Activated CD8-positive, alpha-beta T cell treated with anti-CD3 and anti-CD28 coated beads for 36 hours (primary cell): ENCODE measurements at places on chromosomes 12 and 14. TPM values are rescaled to one million over a fixed set of nuclear protein-coding genes. Genes with fewer than 3 reads are reported as not detected.

PGAM5 gene
- total RNA-seq = 73.2 TPM

KCNC2 gene
- not detected for total RNA-seq

R3HDM2 gene
- total RNA-seq = 44.0 TPM

VWF gene
- 0.11 TPM for total RNA-seq

ACSS3 gene
- total RNA-seq = not detected

ADSS1 gene
- 2.7 TPM for total RNA-seq

ADAMTS20 gene
- total RNA-seq = not detected

DNA sequence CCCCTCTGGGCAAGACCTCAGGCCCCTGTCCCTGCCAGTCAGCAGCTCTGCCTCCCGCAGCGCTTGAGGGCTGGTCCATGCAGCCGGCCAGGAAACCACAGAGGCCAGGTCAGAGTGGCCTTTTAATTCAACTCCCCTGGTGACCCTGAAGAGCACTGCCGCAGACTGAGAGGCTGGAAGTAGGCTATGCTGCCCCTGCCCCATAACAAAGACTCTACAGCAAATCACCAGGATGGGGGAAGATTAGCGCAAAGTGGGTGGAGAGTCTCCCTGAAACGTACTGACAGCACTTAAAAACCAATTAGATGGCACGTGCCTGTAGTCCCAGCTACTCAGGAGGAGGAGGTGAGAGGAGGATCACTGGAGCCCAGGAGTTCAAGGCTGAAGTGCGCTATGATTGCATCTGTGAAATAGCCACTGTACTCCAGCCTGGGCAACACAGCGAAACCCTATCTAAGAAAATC, 70.5 kb downstream of the ITPK1 start:
- DNase-seq = no peak

- DNase-seq = no peak
Observed at GRCh38 chr14:103549361-103550311, 12.8 kb downstream of the BAG5 start.

DNA sequence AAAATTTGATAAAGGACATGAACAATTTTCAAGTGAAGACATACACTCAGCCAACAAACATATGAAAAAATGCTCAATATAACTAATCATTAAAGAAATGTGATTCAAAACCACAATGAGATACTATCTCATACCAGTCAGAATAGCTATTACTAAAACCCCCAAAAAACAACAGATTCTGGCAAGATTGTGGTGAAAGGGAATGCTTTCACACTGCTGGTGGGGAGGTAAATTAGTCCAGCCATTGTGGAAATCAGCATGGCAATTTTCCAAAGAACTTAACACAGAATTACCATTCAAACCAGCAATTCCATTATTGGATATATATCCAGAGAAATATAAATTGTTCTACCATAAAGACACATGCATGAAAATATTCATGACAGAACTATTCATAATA, 18.7 kb upstream of the TAS2R14 start:
- DNase-seq = no peak

DNA sequence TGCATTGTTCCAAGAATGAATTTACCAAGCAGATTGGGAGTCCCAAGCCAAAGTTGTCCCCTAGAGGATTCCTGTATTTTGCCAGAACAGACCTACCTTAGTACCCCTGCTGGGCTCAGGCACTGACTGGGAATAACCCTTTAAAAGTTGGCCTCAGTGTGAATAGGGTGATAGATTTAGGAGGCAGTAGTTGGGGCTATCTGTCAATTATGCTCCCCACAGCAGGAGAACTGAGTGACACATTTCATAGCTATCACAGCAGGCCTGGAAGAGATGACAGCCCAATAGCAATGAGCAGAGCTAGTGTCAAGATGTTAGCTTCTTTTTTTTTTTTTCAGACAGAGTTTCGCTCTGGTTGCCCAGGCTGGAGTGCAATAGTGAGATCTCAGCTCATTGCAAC, 14.3 kb upstream of the LRP6 start:
- no peak for DNase-seq

GRCh38 chr12:3668479-3669165, 84.3 kb downstream of the CRACR2A start:
- no peak for DNase-seq

GRCh38 chr12:46359667-46360280, 12.8 kb downstream of the SLC38A2 start:
- DNase-seq = no peak

DNA sequence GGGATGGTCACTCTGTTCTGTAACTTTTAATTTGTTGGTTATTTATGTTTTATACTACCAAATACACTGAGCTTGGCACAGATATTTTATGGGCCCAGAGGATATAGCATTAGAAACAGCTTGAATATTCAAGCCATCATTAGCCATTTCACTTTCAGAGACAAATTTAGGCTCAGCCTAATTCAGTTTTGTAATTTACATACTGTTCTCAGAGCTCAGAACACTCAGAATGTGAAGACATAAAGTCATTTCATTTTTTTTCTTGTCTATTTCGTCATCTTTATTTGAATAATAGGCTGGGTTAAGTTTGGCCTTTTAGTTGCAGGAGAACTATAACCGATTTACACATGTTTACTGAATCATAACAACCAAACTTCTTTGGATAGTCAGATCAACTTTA, 361.7 kb downstream of the SNAPC1 start:
- DNase-seq = no peak

- DNase-seq = peak; percentile 73
Observed at GRCh38 chr12:122067966-122068365, 10.6 kb upstream of the MLXIP start.

DNA sequence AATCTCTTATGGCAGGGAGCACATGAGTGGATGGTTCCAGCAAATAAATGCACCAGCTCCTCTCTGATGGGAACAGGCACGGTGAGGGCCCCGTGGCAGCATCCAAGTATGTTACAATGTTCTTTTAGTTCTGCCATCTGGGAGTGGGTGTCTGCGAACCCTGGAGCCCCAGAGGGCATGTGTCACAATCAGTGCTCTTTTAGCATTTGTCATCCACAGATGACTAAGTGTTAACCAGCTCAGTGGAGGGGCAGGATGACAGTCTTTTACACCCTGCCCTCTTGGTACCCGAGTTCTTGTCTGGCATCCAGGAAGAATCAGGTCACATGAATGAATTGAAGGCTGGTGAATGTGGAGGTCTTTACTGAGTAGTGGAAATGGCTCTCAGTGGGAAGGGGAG, 560.4 kb upstream of the FLRT2 start:
- DNase-seq = no peak

DNA sequence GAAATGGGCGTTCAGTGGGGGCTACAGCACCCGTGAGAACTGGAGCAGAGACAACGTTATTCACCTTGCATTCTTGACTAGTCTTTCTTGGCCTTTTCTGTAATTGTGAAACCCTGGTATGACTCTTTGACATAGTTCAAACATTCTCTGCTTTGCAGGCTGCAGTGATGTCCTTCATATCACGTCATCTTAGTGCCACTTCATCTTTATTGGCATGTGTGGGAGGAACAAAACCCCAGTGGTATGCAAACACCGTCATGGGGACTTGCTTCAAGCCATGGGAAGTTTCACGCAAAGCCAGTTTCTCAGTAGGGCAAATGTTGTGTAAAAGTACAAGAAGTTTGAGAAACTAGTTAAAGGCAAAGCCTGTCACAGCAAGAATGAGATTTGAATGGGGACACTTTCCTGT, 20.2 kb upstream of the DUSP16 start:
- DNase-seq = peak; percentile 76

DNA sequence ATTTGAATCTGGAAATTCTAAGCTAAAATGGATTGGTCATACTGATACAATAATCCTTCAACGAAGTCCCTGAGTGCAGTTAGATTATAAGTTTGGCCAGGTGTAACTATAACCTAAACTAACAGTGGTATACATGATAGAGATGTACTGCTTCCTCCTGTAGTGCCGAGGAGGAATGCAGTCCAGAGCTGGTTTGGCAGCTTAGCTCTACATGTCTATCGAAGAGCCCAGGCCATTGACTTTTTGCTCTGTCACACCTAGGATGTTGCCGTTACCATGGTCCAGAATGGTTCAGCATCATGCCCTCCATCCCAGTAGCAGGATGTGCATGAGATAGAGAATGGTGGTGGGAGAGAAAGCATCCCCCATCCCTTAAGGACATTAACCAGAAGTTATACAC, 318.1 kb downstream of the ZFP36L1 start:
- no peak for DNase-seq

GRCh38 chr14:89017417-89017816, 193.0 kb downstream of the TTC8 start:
- DNase-seq = no peak

GRCh38 chr12:30796891-30797371, 42.2 kb upstream of the CAPRIN2 start:
- DNase-seq = no peak

GRCh38 chr12:11628353-11628752, 21.1 kb upstream of the ETV6 start:
- no peak for DNase-seq

- DNase-seq = no peak
Observed at GRCh38 chr14:102238131-102238530, 66.8 kb downstream of the MOK start.
